ENCODE measurements at places on chromosomes 5 and 9.

DNA sequence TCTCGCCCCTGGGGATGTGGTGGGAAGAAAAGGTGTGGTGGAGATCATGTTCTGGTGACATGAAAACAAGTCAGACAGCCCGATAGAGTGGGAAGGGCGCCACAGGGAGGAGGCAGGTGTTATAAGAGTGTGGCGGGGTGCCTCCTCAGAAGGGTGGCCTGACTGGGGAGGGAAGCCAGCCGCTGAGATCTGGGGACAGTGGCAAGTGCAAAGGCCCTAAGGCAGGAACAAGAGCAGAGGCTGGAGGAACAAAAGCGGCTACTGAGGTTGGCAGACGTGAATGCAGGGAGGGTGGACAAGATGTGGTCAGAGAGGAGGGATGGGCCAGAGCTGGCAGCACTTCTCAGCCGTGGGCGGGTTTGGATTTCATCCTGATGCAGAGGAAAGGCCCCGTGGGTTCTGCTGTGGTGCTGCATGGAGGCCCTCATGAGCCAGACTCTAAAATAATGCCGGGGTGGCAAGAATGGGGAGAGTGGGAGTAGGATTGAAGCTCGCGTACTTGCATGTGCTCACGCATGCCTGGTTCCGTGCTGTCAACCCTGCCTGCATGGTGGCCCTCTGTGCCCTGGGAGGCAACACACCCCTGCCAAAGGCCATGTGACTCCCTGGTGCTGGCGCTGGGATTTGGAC, 89.2 kb downstream of the MVB12B start:
- DNase-seq, result no peak

- no peak for DNase-seq
Observed at GRCh38 chr5:149646564-149646963, 65.3 kb downstream of the ARHGEF37 start.

- DNase-seq, result no peak
Observed at GRCh38 chr5:180454752-180455151, 39.4 kb upstream of the CNOT6 start.

DNA sequence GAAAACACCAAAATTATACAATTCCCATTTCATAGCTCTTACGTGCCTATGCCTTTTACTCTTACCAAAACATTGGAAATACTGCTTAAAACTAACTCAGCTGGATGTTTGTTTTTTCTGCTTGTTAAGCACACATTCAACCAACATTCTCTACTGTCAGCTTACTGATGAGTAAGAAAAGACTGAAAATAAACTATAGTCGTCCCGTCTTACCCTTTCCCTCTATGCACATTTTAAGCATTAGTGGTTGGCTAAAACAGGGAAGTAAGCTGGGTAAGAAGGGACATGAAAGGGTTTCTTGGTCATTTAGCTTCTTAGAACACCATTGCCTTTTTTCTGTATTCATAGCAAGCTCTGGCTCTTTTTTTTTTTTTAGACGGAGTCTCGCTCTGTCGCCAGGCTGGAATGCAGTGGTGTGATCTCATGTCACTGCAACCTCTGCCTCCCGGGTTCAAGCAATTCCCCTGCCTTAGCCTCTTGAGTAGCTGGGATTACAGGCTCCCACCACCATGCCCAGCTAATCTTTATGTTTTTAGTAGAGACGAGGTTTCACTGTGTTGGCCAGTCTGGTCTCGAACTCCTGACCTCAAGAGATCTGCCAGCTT, 232.1 kb upstream of the PCSK5 start:
- no peak for DNase-seq

GRCh38 chr5:133256276-133256675, 204.5 kb downstream of the HSPA4 start:
- DNase-seq, result no peak

GRCh38 chr5:172078726-172079345, 72.4 kb upstream of the FBXW11 start:
- no peak for DNase-seq

DNA sequence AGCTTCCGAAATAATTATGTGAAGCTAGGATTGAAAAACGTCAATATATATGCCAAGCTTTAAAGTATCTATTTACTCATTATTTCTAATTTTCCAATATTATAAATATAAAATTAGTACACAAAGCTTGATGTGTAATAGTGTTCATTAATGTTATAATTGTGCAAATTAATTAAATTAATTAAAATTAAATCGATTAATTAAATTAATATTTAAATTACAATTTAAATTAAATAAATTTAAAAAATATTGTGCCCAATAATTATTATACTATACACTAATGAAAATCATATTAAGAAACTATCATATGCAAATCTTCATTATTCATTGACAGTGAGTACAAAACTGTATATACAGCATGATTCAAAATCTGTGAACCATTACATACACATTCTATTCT, 409.8 kb downstream of the FAM170A start:
- DNase-seq, result no peak

GRCh38 chr9:99465231-99465907, 243.3 kb downstream of the SEC61B start:
- DNase-seq, result no peak

DNA sequence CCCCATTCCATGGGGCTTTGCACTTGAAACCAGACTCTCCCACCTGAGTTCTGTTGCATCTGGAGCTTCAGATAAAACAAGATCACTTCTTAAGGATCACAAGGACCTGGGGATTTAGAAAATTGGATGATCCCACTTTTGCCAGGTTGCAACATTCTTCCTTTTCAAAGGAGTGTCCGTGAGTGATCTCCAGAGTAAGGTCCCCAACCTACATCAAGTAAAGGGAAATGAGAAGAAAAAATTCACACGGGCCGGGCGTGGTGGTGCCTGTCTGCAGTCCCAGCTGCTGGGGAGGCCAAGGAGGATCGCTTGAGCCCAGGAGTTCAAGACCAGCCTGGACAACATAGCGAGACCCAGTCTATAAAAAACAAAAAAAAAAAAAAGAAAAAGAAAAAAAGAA, 41.2 kb upstream of the COL5A1 start:
- no peak for DNase-seq

- no peak for DNase-seq
Observed at GRCh38 chr5:80207832-80208231, 48.0 kb downstream of the SERINC5 start.

DNA sequence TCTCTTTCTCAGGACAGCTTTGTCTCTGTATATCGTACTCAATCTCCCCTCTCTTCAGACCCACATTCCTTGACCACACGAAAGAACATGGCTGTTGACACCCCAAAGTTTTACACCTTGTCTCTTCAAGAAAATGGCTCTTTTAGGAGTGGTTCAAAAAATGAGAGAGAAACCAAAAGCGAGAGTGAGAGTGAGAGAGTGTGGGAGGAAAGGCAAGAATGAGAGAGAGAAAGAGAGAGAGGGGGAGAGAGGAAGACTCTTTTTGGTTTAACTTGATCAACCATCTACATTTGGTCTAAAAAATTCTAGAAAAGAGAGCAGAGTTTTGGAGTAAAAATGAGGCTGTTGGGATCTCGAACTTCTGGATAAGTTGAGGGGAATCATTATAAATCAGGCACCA, 581.8 kb upstream of the WWC1 start:
- no peak for DNase-seq

DNA sequence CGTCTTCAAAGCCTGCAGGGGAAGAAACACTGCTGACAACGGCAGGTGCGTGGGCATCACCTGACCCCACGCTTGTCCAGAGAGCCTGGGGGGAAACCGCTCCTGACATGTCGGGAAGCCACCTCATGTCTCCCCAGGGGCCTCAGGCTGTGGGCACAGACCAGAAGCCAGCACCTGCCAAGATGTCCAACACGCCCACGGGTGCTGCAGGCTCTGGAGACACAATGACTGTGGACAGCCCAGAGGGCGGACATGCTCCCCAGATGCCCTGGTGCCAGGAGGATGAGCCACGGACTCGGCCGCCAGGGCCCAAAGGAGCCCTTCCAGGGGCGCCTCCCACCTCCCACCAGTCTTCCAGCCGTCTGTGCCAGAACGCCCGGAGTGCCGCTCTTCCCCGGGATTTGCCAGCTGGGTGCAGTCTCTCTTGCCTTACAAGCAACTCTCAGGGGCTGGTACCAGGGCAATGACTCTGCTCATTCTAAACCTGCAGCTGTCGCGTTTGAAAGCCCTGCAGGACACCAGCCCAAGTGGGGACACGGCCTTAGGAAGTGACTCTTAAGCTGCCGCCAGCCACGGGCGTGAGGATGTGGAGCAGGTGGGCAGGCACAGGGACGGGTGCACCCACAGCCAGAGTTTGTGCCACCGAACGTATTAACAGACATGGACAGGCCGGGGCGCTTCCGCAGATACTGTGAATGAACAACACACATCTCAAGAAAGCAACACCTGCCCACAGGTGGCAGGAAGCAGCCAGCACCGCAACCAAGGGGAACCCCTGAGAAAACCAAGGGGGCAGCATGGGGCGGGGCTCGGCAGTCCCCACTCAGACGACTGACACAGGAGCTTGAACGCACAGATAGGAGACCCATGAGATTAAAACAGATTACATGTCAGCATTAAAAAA, 6.8 kb upstream of the LHX3 start:
- no peak for DNase-seq

DNA sequence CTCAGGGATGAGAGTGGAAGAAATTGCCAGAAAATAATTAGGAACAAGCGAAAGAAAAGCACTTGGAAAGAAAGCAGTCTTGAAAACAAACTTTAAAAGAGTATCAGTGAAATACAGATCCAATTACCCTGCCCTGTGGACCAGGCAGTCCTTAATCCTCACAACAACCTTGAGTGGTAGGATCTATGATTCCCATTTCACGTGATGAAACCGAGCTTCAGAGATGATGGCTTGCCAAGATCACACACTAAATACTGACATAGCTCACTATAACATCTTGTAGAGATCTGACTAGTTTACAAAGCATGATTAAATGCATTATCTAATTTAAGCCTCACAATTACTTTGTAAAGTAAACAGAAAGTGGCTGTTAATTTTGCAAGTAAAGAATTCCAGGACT, 55.5 kb upstream of the ABCA1 start:
- no peak for DNase-seq

- DNase-seq, result no peak
Observed at GRCh38 chr9:127424676-127424999, 456 bp downstream of the ZNF79 start.

- no peak for DNase-seq
Observed at GRCh38 chr5:17329571-17329970, 112.1 kb downstream of the BASP1 start.

DNA sequence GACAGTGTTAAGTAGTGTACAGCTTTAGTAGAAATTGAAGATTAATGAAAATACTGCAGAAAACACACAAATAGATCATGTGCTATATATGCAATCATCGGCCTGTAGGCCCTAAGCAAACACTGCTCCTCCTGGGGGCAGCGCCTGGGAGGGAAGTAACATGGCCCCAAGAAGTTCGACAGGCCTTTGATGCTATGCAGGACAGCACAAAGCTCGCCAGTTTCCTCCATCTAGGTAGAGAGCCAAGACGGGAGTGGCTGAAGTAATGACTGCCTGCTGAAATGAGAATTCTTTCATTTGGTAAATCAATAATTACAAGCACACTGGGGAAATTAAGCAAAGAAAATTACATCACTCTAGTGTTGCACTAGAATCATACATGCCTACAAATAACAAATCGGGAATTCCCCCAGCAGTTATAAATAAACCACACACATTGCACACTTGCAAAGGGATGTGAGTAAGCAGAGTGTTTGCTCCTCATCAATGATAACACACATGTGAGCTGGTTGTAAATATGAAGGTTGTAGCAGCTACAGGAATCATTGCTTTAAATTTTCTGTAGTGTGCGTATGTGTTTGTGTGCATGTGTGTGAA, 219.9 kb upstream of the NFIL3 start:
- no peak for DNase-seq

- no peak for DNase-seq
Observed at GRCh38 chr5:146751781-146752401, 126.7 kb downstream of the PPP2R2B start.

DNA sequence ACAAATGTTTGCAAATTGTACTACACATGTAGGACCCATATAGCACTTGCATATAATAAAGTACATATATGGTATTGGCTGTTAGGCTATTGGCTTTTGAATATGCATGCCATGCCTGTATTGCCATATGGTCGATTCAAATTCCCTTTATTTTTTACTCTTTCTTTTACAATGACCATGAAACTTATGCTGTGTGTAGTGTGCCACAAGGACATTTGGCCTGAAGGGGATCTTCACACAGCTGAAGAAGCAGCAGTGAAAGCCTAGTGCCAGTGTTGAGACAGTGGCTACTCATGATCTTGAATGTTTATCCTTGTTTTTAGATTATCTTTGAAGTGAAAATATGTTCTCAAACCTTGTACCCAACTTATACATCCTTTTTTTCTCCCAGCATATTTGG, 20.5 kb downstream of the TGFBR1 start:
- no peak for DNase-seq

GRCh38 chr5:1330847-1331831, 13.8 kb downstream of the CLPTM1L start:
- DNase-seq, result peak; percentile 39

- DNase-seq, result no peak
Observed at GRCh38 chr5:152404494-152404893, 585 bp downstream of the NMUR2 start.

DNA sequence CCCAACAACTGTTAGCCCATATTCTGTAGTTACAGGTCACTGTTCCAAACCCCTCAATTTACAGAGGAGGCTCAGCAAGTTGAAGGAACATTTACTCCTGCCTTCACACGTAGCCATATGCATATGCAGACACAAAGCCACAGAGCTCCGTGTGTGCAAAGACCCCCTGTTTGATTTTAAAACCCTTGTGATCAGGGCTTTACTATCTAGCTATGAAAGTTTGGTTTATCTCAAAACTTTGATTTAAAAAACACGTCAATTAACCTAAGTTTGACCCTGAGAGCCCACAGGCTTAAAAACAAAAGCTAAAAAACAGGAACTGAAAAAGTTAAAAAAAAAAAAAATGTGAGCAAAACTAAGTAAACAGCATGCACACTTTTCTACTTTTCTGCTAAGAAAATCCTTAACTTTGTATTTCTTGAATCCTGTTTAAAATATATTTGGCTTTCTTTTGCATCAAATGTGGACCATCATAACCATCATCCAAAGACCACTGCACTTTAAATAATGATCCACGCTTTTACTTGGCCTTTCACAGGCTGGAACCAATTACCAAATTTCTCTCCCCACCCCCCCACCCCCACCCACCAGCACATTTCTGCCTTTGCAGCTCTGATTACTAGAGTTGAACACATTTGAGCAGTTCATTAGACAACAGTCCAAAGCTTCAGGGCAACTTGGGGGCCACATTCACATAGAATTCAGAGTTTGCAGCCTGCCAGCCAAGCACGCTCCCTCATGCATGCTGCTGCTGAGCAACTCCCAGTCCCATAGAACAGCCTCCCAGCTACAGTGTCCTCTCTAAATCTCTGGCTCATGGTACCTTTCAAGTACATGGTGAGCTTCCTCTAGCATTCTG, 128.8 kb upstream of the MAP3K1 start:
- no peak for DNase-seq

GRCh38 chr5:83991566-83992224, 271.0 kb upstream of the HAPLN1 start:
- no peak for DNase-seq

GRCh38 chr9:120465685-120466407, 114.1 kb downstream of the CDK5RAP2 start:
- no peak for DNase-seq
